NCI-H446 treated with DMSO at 0.1 percent for 48 hours (cell line): ENCODE measurements at places on chromosomes 12 and 14.

GRCh38 chr14:79705126-79705894 is 506.0 kb downstream of the DIO2 start:
- DNase-seq, result peak; percentile 47

DNA sequence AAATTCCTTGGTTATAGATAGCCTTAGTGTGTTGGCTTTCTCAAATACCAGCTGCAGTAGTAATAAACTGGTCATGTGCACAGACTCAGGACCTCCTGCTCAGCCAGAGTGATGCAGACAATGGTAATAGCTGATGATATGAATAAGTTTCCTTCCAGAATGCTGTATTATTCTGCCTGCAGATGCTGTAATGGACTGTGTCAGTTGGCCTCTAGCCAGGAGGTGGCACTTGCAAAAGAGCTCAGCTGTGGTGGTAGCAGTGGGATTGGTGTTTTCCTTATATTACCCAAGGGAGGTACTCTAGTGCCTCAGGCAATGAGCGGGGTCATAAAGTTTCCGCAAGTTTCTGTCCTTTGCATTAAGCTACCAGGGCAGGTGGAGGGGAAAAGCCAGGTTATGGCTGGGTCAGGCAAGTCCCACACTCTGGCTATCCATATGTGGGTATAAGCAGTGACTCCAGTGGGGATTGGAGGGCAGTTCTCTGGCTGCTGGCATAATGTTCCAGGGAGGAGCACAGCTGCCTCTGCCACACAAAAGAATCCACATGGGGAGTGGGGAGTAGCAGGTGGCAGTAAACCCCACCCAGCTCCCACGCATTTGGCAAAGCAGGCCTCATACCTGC is 14.0 kb upstream of the MUCL1 start:
- no peak for DNase-seq

DNA sequence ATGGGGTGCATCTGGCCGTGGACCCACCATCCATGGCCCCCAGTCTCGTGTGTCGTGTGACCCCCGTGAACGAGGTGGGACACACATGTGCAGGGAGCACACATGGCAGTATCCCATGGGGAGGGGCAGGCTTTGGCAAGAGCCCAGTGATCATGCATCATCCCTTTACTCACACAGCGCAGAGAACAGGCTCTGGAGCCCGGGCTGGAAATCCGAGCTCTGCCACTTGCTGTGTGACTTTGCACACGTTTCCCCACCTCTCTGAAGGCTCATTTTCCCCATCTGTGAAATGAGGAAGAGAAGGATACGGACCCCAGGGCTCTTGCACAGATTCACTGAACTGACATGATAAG is 119.9 kb downstream of the PHETA1 start:
- DNase-seq, result no peak

DNA sequence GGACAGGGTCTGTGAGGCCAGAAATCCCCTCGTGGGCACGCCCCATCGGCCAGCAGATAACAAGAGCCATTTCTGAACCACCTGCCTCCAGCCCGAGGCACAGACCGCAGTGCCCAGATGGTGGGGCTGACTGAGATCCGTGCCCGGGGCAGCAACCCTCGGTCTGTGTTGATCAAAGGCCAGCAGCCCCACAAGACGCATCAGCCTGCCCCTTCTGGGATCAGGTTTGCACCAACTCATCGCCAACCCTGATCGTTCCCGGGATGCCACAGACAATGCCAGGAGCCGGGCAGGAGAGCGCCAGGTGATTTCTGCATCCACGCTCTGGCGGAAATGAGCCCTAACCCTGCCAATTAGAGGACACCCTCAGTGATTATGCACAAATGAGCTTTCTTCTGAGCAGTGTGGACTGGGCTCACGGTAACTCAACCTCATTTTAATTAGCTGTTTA is 64.5 kb downstream of the TESC start:
- no peak for DNase-seq

GRCh38 chr14:31387091-31387490 is 33.3 kb downstream of the HEATR5A start:
- DNase-seq, result no peak

DNA sequence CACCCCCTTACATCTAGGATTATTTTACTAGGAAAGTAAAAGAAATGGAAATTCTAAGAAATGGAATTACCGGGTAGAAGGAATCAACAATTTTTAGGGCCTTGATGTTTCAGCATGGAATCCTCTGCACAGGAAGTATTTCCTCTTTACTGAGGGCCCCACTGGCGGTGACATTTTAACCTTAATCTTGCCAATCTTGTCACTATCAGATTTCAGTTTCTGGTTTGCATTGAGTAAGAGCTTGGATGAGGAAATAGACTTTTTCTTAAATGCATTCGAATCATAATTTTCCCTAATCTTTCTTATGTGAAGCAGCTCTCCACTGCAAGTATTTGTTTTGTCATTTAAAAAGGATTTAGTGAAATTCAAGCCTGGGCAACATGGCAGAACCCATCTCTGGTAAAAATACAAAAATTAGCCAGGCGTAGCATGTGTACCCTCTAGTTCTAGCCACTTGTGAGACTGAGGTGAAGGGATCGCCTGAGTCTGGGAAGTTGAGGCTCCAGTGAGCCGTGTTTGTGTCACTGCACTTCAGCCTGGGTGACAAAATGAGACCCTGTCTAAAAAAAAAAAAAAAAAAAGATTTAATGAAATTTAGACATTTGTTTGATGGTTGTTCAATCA is 40.7 kb downstream of the TPCN1 start:
- DNase-seq, result no peak

GRCh38 chr14:54137614-54137961 is 181.0 kb upstream of the BMP4 start:
- no peak for DNase-seq

DNA sequence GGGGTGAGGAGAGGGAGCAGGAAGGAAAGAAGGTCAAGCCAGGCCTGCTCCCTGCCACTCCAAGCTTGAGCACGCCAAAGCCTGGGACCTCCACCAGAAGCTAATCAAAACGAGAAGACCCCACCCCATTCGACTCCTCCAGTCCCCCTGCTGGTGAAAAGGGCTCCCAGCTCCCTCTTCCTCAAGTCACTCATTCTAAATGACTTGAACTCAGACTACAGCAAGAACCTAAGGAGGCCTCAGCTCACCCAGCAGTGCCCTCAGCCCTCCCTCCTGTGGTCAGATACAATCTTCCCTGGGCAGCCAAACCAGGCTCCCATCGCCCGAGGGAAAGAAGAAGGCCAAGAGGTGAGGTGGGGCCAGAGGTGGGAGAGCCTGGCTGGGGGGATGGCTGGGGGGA is 17.4 kb downstream of the HDAC7 start:
- DNase-seq, result no peak

DNA sequence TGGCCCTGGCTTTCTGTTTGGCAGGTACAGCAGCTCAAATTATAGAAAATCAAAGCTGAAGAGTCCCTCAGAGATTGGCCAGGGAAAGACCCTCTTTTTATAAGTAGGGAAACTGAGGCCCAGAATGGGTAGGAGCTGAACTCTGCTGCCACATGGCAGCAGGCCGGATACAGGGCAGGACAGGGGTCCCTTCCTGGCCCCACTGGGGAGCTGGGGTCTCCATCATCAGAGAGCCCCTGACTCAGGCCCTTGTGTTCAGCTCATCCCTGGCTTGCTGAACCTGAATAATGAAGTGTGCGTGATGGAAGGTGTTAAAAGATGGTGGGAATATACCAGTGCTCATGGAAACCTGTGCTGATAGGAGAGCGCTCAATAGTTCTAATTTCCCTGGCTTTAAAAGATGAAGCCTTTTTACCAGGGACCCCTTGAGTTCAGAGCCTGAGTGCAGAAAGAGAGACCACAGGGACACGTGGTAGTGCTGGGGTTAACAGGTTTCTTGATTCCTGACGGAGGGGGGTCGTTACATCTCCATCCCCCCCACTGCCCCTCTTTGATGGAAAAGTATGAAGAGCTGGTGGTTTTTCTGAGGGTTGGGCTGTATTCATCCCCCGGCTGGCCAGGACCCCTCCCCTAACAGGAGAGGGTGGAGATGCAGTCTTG is 4.4 kb downstream of the DLK1 start:
- DNase-seq, result no peak

DNA sequence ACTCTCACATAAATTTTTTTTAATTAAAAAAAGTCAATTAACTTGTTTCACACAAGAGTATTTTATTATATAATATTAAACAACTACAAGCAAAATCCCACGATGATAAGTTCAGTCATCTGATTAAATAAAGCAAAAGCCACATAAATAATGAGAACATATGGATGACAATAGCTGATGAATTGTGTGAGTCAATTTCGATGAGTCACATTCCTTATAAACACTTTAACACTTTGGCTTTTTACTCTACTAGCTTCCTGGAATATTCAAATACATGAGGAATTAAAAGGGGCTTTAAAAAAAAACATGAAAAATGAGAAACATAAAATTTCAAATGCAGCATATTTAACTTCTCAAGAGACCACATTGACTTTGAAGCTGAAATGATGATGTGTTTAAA is 95.3 kb downstream of the BCAT1 start:
- DNase-seq, result peak; percentile 36

GRCh38 chr14:94628578-94628977 is 16.4 kb downstream of the SERPINA3 start:
- no peak for DNase-seq

- DNase-seq, result no peak
These were observed 2.3 kb downstream of the KSR2 start for GRCh38 chr12:117966511-117966910.

- DNase-seq, result peak; percentile 1
These were observed 65.1 kb upstream of the SLCO1B1 start for GRCh38 chr12:21065845-21066244.
